ENCODE measurements at places on chromosomes 7 and 10.

GRCh38 chr7:156029460-156030007 is 217.3 kb upstream of the SHH start:
- no peak for DNase-seq

DNA sequence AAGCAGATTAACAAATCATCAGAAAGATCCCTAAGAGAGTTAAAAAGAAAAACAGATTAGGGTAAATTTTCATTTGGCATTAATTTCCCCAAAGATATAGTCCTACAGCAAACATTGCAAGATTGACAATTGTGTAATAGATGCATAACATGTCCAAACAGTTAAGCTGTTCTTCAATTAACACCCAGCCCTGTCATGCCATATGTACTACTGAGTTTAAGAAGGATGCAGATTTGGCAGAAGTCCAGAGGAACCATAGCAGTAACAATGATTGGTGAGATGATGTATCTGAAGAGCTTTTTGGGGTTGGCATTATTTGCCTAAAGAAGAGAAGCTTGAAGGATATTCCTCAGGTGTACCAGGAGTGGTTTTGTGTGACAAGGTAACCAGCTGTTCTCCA is 287.6 kb downstream of the LRMDA start:
- no peak for DNase-seq

DNA sequence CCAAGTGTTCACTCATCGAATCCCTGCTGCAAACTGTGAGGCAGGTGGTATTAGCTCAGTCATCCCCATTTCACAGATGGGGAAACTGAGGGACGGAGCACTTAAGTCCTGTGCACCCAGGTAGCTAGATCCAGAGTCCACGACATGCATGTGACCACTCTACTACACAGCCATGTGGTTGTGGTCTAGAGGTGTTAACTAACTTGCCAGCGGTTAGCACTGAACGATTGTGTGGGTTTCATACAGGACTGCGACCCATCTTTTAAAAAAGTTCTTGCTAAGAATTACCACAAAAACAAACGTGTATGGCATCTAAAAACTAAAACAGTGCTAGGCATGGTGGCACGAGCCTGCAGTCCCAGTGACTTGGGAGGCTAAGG is 16.1 kb upstream of the ABCC2 start:
- DNase-seq = no peak

GRCh38 chr10:95790982-95791381 is 35.0 kb downstream of the ENTPD1 start:
- DNase-seq = no peak

- no peak for DNase-seq
These were observed 52.1 kb downstream of the ADRB1 start for GRCh38 chr10:114095559-114096337.

GRCh38 chr10:112953174-112954159 is 3.4 kb downstream of the TCF7L2 start:
- no peak for DNase-seq

- DNase-seq = no peak
These were observed 117.2 kb downstream of the ELFN1 start for GRCh38 chr7:1787241-1787640.

- DNase-seq = no peak
These were observed 15.9 kb downstream of the FAM53B start for GRCh38 chr10:124728071-124728829.

DNA sequence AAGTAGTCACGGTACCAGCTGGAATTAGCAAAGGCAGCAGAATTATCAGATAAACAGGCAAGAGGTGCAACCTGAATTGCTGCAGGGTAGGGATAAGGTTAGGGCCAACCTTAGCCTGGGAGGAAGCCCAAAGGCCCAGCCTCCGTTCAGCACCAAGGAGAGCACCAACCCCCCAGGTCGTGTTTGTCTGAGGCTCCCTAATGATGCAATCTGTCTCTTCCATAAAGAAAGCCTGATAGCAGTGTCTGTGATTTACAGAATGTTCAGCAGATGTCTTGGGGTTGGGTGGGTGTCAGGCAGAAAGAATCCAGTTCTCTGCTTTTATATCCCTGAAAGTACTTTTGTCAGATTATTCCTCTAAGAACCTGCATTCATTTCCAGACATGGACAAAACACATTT is 328.4 kb upstream of the AOAH start:
- no peak for DNase-seq

All from tibial nerve (tissue), 4 donors.